Suppressor macrophage treated with lipopolysaccharide for 1 hour (primary cell): ENCODE measurements at places on chromosomes 6 and 20.

DNA sequence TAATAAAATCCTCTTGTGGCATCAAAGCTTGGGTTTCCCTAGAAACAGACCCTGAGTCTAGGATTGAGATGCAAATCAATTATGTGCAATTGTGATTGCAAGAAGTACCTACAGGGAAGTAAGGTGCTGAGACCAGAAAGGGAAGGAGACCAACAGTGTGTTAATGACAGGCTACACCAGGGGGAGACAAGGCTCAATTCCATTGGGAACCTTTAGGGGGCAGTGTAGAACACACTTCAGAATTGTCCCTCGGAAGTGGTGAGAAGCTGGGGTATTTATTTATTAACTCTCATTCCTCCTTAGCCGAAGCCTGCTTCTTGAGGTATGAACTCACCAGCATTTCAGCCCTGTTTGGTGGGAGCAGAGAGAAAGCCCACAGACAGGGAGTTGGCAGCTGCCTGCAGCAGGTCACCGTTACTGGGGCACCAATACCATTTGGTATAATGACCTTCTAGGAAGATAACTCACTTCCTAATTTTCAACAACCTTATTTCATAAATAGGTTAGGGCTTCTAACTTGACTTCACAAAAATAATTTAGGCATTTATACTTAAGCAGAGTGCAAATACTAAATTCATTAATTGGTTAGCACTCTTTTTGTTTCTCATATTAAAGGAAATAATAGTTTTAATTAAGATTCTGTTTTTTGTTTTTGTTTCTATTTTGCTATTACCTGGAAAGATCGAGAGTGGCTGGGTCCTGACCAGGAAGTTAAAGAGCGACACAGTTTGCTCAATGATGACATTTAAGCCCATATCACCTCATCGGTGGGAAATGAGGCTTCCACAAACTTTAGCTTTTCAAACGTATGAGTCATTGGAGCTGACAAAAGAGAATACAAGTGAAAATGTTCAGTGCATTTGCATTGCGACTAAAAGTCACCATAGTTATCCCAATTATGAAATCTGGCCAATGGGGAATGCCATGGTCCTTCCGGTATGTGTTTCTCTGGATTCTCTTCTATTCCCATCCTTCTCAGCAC lies 94.8 kb downstream of the BTBD3 start:
- peak; percentile 74 for DNase-seq

GRCh38 chr20:11497545-11497944 lies 420.1 kb upstream of the BTBD3 start:
- no peak for DNase-seq

- DNase-seq = no peak
Observed at GRCh38 chr20:54922636-54923035, 447.2 kb downstream of the DOK5 start.

- DNase-seq = no peak
Observed at GRCh38 chr6:150272264-150272975, 96.4 kb upstream of the IYD start.

GRCh38 chr6:169252505-169253189 lies 999 bp downstream of the THBS2 start:
- no peak for DNase-seq

DNA sequence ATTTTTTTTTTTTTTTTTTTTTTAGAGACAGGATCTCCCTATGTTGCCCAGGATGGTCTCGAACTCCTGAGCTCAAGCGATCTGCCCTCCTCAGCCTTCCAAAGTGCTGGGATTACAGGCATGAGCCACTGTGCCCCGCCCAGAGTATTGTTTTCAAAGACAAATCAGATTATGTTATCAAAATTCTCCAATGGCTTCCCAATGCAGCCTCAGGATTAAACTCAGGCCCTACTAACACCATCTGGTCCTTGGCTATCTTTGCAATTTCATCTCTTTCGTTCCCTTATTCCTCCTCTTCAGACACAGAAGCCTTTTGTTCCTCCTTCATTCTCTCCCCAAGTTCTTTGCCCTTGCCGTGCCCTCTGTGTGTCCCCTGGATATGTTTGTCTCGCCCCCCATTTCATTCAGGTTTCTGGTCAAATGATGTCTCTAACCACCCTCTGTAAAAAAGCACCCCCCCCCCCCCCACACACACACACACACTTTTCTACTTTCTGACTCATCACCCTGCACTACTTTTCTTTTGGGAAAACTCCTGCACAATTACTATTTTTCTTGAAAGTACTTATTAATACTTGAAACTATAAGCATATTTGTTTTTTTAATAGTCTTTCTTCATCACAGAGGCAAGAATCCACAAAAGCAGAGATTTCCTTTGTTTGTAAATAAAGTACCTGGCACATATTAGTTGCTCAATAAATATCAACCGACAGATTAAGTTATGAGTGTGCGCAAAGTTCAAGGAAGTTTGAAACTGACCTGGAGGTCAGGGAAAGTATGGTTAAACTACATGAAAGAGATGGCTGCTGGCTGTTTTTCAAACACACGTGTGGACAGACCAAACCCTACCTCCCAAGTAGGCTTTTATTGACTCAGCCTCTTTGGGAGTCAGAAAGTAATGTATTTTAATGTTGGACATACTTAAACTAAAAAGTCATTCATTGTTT lies 16.7 kb downstream of the BTN1A1 start:
- DNase-seq = no peak

- no peak for DNase-seq
Observed at GRCh38 chr6:159249128-159249527, 79.9 kb downstream of the FNDC1 start.

GRCh38 chr6:132354517-132355167 lies 46.6 kb downstream of the MOXD1 start:
- peak; percentile 35 for DNase-seq

GRCh38 chr20:52751571-52751970 lies 220.6 kb upstream of the TSHZ2 start:
- no peak for DNase-seq

GRCh38 chr6:31462026-31462963 lies 35.6 kb upstream of the MICB start:
- DNase-seq = no peak

DNA sequence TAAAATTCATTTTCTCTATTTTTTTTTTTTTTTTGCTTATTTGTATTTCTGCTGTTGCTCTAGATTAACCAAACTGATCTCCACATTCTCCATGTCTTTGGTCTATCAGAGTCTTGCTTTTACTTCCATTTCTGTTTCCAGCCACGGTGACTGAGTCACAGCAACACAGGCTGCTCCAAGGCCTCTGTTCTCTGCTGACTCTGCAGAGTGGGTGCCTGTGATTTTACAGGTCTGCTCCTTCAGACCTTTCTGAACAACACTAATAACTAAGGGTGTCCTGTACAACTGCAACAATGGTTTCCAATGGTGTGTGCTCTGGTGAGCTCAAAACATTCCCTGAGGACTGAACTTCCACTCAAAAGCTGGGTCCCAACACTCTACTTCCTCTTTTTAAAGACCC lies 102.3 kb upstream of the BMP2 start:
- DNase-seq = no peak

- DNase-seq = no peak
Observed at GRCh38 chr6:168926306-168926705, 327.3 kb downstream of the THBS2 start.

- no peak for DNase-seq
Observed at GRCh38 chr20:8170921-8171320, 38.9 kb downstream of the PLCB1 start.

- no peak for DNase-seq
Observed at GRCh38 chr20:10800288-10800687, 126.5 kb upstream of the JAG1 start.

DNA sequence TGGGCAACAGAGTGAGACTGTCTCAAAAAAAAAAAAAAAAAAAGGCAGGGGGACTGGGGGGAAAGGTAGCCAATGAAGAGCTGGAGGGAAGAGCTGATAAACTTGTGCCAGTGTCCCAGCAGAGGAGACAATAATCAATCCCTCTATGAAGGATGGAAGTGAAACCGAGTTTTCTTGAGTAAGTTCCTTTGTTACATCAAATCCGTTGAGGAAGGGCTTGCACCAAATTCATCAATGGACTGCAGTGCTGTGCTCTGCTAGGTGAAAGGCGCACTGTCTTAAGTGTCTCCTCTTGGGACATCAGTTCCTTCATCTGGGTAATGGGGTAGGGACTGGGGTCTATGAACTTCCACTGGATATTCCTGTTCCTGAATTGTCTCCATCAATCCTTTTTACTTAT lies 3.0 kb upstream of the CRIP3 start:
- peak; percentile 60 for DNase-seq

GRCh38 chr6:96926425-96926824 lies 1.9 kb downstream of the KLHL32 start:
- no peak for DNase-seq

DNA sequence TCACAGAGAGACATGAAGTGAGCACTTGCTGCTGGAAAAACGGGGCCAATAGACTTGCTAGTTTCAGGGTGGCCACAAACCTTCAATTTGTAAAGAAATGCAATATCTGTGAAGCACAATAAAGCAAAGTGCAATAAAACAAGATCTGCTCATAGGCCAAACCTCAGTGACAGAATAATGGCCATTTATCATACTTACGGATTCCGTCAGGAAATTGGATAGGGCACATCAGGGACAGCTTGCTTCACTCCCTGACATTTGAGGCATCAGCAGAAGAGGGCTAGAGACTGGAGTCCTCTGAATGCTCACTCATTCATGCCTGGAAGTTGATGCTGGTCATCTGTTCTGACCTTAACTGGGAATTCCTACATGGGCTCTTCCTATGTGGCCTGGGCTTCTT lies 165.5 kb upstream of the OPRM1 start:
- DNase-seq = no peak

DNA sequence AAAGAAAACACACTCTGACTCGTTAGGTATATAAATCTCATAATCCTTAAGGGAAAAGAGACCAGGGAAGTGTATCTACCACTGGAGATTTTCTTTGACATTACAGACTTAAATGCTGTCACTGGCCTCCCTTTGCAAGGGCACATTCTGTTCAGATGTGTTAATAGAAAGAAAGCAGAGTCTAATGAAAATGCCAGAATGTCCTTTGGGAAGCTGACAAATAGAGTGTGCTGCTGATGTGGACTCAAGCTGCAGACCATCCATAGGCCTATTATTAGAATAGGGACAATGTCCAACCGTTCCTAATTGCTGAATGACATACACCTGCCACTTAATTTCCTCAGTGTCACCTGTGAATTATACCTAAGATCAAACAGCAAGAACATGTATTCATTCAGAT lies 41.2 kb downstream of the SLC35D3 start:
- no peak for DNase-seq

DNA sequence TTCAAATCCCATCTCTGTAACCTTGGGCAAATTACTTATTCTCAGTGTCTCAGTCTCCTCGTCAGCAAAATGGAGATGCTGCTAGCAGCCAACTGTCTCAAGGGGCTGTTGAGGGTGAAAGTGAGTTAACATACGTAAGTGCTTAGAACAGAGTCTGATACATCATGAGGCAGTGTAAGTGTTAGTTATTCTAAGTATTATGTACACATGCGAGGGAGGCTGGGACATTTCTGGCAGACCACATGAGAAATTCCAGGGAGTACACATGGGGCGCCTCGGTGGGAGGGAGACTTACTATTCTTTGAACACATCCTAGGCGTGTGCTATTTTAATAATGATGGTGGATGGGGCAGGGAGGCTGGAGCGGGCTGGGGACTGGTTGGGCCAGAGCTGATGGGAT lies 99.1 kb downstream of the DLGAP4 start:
- no peak for DNase-seq

DNA sequence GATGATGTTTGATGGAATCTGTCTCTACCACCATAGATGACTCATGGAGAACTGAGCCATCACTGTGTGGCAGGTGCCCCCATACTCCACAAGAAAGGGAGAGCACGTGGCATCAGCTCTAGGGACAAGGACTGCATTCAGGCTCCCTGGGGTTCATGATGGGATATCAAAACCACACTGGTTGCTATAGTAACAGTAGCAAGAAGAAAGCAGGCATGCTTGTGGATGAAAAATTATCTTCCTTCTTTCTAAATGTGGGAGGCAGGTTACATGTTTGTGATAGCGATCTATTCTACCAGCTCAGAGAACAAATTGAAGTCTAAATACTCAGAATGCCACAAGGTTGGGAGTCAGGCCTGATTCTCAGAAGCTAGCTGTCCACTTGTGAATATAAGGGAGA lies 224.2 kb downstream of the ARHGAP18 start:
- no peak for DNase-seq

DNA sequence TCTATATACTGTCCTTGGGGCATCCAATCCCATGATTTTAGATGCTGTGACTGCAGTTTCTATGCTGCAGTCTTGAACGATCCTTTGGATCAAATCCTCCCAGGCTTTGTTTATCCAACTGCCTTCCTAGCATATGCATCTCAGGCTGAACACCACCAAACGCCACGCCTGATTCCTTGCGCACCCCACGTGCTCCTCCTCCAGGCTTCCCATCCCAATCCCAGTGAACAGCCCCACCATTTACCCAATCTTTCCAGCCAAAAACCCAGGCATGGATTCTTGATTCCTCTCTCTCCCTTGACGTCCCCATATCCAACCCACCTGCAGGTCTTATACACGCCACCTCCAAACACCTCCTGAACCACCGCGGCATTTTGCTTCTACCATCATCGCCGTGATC lies 7.8 kb downstream of the PDE10A start:
- DNase-seq = no peak

DNA sequence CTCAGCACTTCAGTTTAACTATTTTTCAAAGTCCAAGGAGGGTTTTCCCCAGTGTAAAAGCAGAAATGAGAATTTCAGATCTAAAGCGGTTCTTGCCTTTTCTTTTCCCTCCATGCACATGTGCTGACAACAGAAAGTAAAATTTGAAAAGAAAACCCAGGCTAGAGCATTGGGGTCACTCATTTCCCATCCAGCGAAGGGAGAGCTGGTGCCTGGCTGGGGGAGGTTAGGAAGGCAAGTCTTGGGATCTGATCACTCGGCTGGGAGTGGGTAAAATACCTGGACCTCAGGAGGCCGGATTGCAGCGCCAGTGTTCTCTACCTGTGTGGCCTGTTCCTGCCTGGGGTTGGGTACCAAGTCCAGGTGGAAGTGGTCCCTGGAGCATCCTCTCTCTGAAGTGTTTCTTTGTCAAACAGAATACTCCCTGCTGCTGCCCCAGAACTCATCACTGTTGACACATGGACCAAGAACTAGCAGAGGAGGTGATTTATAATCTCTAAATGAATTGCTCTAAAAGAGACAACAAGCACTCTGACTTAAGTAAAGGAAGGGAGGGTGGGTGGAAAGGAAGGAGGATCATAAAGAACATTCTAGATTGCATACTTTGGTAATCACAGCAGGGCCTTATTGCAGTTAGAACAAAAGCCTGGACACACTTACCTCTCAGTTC lies 136.0 kb downstream of the MTHFD1L start:
- DNase-seq = no peak

DNA sequence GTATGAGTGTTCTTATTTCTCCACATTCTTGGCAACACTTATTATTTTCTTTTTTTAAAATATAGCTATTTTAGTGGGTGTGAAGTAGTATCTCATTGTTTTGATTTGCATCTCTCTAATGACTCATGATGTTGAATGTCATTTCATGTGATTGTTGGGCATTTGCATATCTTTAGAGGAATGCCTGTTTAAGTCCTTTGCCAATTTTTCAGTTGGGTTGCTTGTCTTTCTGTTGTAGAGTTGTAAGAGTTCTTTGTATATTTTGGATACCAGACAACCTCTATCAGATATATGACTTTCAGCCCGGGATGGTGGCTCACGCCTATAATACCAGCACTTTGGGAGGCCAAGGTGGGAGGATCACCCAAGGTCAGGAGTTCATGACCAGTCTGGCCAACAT lies 5.1 kb upstream of the POPDC3 start:
- DNase-seq = no peak

- peak; percentile 92 for DNase-seq
Observed at GRCh38 chr6:26223650-26224546, 136.7 kb downstream of the HFE start.
